ENCODE measurements at places on chromosomes 7 and 10.

DNA sequence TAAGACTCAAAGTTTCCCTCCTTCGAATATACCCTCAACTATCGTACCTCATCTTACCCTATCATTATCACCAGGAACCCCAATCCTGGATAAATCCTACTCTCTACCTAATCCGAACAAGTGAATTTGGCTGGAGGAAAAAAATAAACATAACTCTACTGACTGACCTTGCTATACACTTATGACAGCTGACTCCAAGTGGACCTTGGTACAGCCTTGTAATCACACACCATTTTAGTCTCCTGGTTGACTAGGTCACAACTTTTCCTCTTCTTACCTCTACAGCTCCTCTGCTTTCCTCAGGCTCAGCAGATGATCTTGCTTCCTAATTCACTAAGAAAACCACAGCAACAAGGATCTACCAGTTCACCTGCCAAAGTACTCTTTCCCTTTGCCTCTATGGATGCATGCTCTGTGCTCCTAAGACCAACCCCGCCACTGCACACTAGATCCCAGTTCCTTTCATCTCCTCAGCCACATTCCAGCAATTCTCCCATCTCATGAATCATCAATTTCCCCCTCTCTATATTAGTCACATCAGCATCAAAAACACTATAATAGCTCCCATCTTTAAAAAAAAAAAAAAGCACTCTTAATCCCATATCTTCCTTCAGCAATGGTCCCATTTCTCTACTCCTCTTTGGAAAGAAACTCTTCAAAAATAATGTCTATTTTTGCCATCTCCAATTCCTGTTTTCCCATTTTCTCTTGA lies 35.5 kb downstream of the COA1 start:
- no peak for DNase-seq

- no peak for DNase-seq
These were observed 30.2 kb upstream of the ARHGAP22 start for GRCh38 chr10:48634984-48635557.

GRCh38 chr10:109067031-109067430 lies 856.3 kb downstream of the XPNPEP1 start:
- no peak for DNase-seq

GRCh38 chr7:45387837-45388236 lies 186.3 kb upstream of the ADCY1 start:
- DNase-seq: no peak

DNA sequence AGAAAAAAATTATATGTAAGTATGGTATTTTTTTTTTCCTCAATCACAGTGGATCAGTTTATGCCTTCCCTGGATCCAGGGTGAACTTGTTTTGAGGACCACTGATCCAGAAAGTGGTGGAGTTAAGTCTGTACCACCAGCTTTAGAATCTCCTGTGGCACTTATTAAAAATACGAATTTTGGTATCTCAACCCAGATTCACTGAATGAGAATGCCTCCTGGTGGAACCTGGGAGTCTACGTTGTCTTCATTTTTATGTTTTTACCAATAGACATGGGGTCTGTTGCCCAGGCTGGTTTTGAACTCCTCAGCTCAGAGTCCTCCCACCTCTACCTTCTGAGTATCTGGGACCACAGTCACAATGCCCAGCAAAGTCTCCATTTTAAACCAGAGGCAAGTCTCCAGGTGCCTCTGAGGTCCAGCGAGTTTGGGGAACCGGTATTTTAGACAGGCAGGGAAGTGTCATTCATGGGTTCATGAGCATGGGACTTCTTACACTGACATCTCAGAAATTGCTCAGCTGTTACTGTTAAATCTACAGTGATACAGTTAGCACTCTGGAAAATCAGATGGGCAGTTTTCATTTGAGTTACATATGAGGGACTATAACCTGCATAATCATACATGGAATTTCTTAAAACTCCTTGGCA lies 200.9 kb downstream of the AUTS2 start:
- no peak for DNase-seq

- DNase-seq: no peak
These were observed 355.3 kb downstream of the TCERG1L start for GRCh38 chr10:130956251-130956650.

DNA sequence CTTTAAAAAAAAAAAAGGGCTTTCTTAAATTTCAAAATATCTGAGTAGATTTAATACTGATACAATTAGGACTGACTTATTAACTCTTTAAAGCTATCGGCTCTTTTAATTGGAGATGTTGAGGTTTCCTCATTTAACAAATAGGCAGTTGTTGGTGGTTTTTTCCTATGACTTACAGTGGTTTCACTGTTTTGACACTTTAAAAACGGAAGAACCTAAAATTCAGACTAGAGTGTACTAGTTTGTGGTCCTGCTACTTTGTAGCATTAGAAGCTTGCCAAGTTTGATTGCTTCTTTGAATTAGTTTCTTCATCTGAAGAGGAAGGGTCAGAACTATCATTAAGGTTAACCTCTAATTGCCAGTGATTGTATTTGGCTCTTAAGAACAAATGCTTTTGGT lies 27.7 kb downstream of the CUL1 start:
- DNase-seq: no peak

DNA sequence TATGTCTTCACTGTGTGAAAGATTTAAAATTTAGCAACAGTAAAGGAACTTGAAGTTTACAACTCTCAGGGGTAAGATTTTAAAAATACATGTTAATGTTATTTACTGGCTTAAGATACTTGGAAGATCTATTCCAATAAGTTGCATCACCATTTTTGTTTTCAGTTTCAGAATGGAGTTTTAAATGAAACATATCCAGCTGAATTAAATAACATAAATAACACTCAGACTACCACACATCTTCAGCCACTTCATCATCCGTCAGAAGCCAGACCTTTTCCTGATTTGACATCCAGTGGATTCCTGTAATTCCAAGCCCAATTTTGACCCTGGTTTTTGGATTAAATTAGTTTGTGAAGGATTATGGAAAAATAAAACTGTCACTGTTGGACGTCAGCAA lies 44.3 kb downstream of the AHR start:
- DNase-seq: no peak

DNA sequence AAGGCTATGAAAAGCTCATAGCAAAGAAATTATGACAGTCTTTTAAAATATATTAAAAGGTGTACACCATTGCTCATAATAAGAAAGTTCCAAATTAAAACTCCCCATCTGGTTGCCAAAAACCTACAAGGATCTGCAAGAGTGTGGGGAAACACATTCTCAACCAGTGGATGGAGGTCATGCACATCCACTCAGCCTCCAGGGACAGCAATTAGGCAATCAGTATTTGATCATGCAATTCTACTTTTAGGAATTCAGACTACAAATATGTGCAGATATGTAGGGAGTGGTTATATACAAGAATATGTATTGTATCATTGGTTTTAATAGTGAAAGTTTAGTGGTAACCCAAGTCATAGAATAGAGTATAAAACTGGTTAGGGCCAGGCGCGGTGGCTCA lies 157.8 kb downstream of the FGFR2 start:
- no peak for DNase-seq

DNA sequence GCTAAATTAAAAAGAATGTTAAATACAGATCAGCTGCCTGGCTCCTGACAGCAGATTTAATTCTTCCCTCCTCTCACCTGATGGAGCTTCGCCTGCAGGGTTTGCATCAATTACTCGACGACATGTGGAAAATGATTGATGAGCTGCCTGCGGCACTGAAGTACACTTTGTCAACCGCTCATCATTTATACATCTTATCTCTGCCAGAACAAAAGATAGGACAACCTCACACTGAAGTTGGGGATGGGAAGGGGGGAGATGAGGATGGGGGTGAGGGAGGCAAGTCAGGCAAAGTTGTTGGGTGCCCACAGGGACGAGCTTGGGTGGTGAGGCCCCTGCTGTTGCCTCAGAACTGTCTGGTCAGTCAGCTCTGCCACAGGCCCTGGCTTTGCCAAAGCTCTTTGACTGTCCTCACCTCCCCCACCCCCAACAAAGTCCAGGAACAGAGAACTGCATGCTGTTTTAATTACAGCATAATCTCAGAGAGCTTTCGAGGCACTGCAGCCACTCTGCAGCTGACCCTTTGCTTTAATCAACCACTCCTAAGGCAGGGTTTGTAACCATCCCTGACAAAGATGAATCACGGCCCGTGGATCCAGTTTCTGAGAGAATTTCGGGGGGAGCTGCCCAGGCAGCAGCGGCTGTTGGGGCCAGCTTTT lies 702.3 kb downstream of the LRMDA start:
- no peak for DNase-seq

DNA sequence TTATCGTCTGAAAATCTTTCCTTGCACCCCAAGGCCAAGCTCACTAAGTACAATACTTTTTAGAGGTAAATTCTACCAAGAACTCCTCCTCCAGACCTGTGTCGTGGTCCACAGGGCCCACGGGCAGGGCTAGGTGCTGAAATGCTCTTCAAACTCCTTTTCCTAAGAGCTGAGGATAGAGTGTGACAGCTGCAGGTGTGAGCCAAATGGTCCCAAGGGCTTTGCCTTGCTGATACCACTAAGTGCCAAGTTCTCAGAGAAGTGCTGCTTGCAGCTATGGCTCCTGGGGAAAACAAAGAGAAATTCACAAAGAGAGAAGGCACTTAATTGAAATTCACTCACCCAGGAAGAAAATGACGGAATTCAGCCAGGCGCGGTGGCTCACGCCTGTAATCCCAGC lies 868.9 kb upstream of the AUTS2 start:
- DNase-seq: no peak

GRCh38 chr7:30411173-30411572 lies 67.4 kb downstream of the NOD1 start:
- DNase-seq: no peak

DNA sequence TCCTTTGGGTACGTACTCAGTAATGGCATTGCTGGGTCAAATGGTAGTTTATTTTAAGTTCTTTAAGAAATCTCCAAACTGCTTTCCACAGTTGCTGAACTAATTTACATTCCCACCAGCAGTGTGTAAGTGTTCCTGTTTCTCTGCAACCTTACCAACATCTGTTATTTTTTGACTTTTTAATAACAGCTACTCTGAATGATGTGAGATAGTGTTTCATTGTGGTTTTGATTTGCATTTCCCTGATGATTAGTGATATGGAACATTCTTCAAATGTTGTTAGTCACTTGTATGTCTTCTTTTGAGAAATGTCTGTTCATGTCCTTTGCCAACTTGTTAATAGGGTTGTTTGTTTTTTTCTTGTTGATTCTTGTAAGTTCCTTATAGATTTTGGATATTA lies 558.9 kb downstream of the SH2D4B start:
- DNase-seq: no peak

- DNase-seq: no peak
These were observed 77.6 kb upstream of the SHH start for GRCh38 chr7:155889636-155890511.

DNA sequence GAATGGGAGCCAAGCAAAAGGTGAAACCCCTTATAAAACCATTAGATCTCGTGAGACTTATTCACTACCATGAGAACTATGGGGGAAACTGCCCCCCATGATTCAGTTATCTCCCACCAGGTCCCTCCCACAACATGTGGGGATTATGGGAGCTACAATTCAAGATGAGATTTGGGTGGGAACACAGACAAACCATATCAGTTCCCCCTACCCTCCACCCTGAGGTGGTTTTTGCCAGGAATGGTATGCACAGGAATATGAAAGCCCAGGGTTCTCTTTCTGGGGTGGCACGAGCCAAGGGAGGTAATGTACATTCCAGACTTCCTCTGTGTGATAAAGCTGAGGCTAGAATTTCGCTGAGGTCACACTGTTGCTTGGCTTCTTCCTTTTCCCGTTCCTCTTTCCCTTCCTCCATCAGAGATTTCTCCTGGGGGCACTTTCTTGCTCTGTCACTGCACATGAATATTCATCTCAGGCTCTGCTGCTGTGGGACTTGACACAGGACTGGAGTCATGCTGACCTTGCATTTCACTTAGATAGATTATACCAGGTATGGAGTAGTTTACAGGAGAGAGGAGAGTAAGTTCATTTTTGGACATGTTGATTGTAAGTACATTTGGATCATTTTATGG lies 347.0 kb upstream of the MTPN start:
- no peak for DNase-seq

DNA sequence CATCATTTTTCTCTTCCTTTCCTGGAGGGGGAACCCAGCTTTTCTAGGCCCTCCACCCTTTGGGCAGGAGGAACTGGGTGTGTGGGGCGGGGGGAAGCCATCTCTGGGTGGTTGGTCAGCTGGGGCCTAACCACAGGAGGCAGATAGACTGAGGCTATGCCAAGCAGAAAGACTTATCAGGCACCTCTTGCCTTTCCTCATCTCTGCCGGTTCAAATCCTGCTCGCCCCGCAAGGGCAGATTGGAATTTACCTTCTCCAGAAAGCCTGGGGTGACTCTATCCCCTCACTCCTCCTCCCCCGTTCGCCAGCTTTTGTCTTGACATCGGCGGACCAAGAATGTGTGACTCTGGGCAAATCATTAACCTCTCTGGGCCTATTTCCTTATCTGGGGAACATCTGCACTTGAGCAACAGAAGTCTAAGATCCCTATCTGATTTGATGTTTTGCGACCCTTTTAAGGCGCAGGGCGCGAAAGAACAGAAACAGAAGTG lies 584 bp upstream of the GARS1 start:
- no peak for DNase-seq

GRCh38 chr7:46572691-46573090 lies 651.6 kb upstream of the IGFBP3 start:
- DNase-seq: no peak

GRCh38 chr7:21566094-21566493 lies 23.3 kb downstream of the DNAH11 start:
- no peak for DNase-seq

DNA sequence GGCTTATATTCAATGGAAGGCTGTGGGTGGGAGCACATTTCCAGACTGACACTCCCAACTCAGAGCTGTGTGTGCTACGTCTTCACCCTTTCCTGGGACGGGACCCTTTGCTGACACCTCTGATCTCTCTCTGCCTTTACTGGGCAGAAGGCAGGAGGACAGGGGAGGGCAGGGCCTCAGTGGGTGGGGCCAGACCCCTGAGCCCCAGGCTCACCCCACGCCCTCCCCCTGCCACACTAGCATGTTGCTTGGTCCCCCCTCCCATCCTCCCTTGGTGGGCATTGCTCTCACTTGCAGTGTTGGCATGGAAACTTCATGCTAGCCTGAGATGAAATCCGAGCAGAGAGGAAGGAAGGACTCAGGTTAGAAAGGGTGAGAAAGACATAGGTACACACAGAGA lies 18.4 kb downstream of the TMEM273 start:
- DNase-seq: no peak

Data from cortex of kidney (tissue), 1 donor.